Bone marrow (tissue), 2 donors: ENCODE measurements at places on chromosomes 12 and 14.

GRCh38 chr12:66661357-66661756 is 17.5 kb downstream of the GRIP1 start:
- DNase-seq = no peak

DNA sequence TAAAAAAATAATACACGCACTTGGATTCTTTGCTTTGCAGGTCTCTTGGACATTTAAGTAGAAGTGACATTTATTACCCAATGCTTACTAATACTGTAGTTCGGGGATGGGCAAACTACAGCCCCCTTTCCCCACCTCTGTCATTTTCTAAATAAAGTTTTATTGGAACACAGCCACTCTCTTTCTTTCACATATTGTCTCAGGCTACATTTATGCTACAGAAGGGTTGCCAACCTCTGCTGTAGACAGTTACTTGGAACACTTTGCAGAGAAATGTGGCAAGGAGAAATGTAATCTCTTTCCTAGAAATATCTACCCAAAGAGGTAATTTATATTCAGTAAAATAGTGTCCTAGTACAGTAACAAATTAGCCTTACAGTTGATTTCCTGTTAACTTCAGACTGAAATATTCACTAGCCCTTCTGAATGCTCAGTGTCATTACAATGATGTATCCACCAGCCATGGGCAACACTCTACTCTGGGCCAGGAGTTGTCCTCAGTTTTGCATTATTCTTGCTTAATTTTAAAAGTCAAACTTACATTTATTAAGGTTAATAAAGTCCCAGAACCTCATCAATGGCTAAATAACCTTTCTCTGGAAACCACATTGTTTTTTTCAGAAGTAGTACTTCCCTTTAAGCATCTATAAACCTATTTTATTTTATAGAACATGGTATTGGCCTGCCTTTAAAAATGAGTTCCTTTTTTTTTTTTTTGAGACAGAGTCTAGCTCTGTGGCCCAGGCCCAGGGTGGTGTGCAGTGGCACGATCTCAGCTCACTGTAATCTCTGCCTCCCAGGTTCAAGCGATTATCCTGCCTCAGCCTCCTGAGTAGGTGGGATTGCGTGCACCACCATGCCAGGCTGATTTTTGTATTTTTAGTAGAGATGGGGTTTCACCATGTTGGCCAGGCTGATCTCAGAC is 269.6 kb upstream of the AMIGO2 start:
- DNase-seq = no peak

- no peak for DNase-seq
Measured at GRCh38 chr14:42378880-42379279, 772.2 kb downstream of the LRFN5 start.

DNA sequence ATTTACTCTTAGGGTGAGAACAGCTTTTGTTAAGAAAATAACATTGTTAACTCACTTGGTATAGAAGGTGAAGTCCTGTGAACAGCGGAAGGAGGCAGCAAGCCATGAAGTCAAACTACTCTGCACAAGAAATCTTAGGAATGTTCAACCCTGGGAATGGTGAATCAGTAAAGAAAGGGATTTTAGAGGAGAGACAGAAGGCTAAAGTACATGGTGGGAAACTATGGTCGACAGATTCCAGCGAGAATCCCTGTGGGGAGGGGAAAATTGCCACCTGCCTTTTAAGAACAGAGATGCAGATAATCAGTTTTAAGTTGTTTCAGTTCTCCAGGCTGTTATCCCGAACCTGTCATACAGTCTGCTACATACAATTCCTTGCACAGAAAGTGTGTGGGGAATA is 63.2 kb upstream of the PTPRR start:
- no peak for DNase-seq

DNA sequence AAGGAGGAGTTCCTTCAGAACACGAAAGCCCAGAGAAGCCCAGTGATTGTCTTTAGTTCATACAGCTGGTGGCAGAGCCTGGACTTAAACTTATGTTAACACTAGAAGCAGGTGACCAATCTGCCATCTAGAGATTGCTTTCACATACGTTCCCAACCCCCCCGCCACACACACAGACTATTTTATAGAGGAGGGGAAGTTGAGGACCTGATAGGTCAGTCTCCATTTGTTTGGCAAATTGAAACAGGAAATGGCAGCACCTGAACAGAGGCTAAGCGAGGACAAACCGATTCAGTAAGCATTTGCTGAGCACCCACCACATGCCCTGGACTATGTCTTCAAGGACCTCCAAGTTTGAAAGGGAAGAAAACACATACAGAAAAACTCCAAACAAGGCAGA is 4.8 kb upstream of the PLEKHD1 start:
- no peak for DNase-seq

DNA sequence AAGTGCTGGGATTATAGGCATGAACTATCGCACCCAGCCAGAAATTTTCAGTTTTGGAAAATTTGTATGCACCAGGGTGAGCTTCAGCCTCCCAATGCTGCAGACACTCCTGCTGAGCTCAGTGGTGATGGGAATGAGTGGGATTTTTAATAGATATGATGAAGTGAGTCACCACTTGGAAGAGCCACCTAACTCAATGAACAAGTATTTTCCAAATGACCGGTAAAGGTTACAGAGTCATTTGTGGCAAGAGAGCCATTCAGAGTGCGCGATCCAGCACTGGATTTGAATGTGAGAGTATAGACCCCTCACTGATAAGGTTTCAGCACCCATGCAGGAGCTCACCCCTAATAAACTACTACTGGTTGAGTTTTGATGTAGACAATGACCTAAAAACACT is 100.7 kb downstream of the PPP2R5C start:
- no peak for DNase-seq

DNA sequence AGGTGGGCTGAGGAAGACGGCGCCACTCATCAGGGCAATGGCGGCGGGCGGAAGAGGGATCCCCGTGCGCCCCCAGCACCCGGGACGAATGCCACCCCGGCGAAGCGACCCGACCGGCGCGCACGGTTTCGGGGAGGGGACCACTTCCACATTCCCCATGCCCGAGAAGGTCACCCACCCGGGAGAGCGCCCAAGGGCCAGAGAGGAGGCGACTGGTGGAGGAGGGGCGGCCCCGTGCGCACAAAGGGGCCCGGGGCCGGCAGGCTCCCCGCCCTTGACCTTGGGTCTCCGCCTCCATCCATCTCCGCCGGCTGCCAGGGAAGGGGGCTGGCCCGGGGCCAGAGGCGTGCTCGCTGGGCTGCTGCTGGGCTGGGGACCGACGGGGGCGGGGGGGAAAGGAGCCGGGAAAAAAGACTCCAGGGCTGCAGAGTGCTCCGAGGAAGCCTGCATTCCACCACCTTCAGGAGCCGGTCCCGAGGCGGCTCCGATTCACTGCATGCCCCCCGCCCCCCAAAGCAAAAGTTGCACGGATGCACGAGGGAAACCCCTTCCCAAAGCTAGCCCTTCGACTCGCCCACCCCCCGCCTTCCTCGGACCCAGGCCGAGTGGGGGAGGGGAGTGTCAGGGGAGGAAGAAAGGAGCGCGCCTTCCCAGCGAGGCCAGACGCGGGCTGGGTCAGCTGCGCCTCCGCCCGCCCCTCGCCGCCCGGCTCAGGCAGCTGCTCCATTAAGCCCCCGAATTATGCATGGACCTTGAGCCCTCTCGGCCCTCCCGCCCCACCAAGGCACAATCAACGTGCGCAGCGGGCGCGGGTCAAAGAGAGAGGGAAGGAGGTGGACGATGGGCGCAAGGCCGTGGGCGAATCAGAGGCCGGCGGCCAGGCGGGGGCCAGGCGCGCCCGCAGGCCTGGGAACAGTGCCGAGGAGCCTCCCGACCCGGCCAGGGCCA is 26.2 kb downstream of the BCL11B start:
- DNase-seq = no peak

DNA sequence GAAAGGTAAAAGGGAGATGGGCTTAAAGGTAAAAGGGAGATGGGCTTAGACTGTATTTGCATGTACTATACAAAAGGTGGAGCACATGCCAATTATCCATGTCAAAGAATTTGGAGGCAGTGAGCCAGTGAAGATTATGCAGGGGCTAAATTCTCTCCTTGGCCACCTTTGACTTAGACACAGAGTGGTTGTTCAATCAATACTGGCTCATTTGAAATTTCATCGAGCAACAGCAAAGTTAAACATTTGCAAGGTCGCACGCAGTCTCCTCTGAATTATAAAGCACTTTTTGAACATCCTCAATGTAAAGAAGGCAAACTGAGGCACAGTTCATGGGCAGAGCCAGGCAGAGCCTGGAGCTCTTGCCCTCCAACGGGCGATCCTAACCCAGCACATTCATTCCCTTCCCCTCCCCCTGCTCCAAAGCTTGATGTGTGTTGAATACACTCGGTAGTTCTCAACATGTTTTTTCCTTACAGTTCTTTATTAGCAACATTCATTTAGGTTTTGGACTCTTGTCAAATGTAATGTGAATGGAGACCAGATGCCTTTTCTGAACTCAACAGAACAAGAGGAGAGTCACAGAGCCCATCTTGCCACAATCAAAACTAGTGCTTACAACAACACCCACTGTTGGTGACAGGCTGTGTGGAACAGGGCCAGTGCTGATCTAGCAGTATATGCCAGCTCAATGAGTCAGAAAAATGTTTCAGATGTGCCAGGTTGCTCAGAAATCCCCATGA is 169.7 kb upstream of the G2E3 start:
- no peak for DNase-seq

DNA sequence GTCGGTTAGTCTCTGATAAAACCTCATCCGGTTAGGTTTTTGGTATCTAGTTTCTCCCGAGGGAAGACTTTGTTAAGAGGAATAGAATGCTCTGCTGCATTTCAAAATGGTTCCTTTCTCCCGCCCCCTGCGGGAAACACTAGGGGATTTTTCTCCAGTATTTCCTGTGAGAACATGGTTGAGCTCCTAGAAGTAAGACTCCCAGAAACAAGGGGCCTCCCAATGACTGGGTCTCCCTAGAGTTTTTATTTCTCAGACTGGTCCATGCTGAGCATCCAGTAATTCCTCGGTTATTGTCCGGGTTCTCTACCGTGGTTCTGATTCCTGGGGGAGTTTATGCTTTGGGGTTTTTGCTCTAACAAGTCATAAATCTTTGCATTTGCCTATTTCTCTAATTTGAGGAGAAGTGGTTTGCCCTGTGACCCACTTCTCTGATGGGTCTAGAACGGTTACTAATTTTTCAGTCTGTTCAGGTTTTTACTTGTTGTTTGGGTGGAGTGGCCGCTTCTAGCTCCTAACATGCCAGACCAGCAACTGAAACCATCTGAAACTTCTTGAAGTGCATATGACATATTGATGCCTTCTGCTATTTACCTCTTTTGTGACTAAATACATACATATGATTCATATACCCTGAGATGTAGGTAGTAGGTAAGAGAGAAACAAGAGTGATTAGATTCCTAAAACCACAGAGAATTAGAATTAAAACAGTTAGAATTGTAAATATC is 25.1 kb downstream of the TESPA1 start:
- DNase-seq = no peak

DNA sequence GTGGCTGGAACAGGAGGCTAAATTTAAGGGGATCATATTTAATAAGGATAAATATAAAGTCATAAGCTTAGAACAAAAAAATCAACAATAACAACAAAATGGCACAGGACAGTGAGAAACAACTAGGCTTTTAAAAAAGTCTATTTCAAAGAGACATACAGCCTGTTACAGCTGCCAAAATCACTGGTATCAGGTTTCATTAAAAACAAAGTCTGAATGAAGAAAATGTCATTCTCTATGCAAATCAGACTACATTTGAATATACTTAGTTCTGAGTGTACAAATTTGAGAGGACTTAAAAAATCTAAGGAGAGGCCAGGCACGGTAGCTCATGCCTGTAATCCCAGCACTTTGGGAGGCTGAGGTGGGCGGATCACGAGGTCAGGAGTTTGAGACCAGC is 44.0 kb downstream of the TFCP2 start:
- DNase-seq = no peak

DNA sequence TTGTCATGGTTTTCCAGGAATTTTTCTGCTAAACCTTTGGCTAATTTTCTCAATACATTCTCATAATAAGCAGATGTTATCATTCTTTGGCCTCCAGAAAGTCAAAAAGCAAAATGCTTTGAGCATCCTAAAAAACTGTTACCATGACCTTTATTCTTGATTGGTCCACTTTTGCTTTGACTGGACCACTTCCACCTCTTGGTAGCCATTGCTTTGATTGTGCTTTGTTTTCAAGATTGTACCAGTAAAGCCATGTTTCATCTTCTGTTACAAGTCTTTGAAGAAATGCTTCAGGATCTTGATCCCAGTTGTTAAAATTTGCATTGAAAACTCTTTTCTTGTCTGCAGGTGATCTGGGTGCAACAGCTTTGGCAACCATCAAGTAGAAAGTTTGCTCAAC is 180.1 kb downstream of the DUSP6 start:
- DNase-seq = no peak

GRCh38 chr12:54019091-54019811 is 9.0 kb upstream of the HOXC6 start:
- DNase-seq = no peak

- DNase-seq = no peak
Measured at GRCh38 chr12:106594447-106594846, 11.6 kb downstream of the RFX4 start.

GRCh38 chr12:89745286-89745685 is 36.6 kb upstream of the ATP2B1 start:
- no peak for DNase-seq

DNA sequence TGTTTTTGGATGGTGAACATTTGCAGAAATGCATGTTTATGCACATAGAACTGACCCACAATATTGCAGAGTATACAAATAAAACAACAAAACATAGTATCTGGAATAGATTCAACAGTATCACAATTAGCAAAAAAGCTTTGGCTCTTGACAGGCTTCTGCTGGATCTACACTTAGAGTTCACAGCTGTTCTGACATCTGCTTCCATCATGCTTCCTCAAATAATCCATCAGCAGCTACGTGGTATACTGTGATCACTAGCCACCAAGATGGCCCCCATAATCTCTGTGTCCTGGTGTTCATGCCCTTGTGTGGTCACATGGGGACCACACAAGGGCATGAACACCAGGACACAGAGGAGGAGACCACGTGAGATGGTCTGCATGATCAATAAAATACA is 166.6 kb upstream of the CCDC198 start:
- no peak for DNase-seq

DNA sequence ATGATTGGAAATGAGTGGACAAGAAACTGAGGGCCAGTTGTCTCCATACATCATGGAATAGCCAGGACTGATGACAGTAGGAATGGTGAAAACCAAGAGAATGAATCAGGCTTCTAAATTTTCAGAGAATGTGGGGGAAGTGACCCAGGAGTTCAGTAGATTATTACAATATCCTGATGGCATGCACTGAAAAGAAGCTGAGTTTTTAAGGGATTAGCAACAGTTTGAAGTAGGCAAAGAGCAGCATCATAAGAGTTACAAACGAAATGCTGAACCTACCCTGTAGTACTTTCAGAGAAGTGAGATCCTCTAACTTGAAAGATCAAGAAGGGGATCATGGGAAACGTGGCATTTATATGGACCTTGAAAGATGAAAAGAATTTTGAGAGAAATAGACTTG is 13.2 kb downstream of the SLC2A14 start:
- DNase-seq = no peak

- no peak for DNase-seq
Measured at GRCh38 chr14:20184181-20184580, 6.5 kb upstream of the OR11G2 start.
